ENCODE measurements at places on chromosomes 13 and 19.

GRCh38 chr13:46817838-46818476 is 21.0 kb upstream of the ESD start:
- DNase-seq = no peak

- DNase-seq = peak; percentile 58
These were observed 126.6 kb upstream of the MCF2L start for GRCh38 chr13:112842343-112842856.

GRCh38 chr19:56834564-56835375 is 5.8 kb downstream of the PEG3 start:
- no peak for DNase-seq

- no peak for DNase-seq
These were observed 79.1 kb upstream of the MLNR start for GRCh38 chr13:49140910-49141611.

GRCh38 chr13:79867254-79867653 is 386.3 kb downstream of the NDFIP2 start:
- no peak for DNase-seq

DNA sequence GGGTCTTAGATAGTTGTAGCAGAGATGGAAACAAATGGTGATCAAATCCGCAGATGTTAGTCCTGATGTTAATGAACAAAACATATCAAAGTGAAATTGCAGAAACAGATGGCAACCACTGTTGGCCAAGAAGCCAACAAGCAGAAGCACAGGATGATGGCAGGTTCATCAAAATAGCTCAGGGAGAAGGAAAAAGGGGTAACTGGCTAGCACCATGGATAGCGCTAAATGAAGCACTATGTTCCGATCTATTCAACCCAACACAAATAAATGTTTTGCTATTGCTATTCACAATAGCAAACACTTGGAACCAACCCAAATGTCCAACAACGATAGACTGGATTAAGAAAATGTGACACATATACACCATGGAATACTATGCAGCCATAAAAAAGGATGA is 413.7 kb downstream of the FGF14 start:
- no peak for DNase-seq

DNA sequence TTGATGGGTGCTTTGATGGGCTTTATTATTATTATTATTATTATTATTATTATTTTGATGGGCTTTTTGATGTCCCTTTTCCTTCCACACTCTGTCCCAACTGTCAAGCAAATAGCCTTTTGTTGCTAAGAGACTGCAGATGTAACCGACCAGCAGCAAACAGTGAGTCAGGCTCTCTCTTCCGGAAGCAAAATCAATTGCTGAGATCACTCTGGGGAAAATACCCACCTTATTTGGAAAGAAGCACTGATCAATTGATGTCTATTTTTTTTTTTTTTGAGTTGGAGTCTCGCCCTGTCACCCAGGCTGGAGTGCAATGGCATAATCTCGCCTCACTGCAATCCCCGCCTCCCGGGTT is 2.9 kb downstream of the LDLR start:
- DNase-seq = no peak

- no peak for DNase-seq
These were observed 52.5 kb upstream of the GAS6 start for GRCh38 chr13:113916330-113916815.

DNA sequence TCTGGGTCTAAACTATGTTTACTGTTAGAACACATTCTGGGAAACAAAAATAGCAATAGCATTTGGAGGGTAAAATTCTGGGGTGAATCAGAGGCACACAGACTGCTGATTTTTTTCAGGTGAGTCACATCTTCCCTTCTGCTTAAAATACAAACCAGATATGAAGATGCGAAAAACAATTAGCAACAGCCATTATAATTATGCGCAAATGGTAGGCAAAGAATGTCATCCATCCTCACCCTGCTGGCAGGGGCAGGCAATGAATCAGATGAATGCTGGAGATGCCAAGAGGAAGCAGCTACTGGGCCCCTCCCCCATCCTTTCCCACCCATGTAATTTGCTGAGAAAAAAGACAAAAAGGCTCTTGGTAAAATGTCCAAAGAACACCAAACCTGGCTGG is 282.9 kb downstream of the KLF5 start:
- no peak for DNase-seq

- DNase-seq = no peak
These were observed 1.7 kb downstream of the TPRX2 start for GRCh38 chr19:47860602-47861297.

Measured in left ventricle myocardium inferior (tissue), 1 donor.